Smooth muscle cell of trachea (primary cell): ENCODE measurements at places on chromosomes 5 and 9. TPM values are rescaled to one million over a fixed set of nuclear protein-coding genes. Genes with fewer than 3 reads are reported as not detected.

Gene NAA35
- total RNA-seq = 17.2 and 29.1 TPM in 2 replicates

Gene IFNA2
- total RNA-seq = not detected in 2 replicates

Gene ZDHHC12
- 44.8 and 51.5 TPM in 2 replicates for total RNA-seq

Gene GRIN1
- 0.15 and 0.33 TPM in 2 replicates for total RNA-seq

Gene LHX3
- total RNA-seq = under 0.01 TPM in 1 of 2 replicates, not detected in the other

Gene CD74
- total RNA-seq = 0.44 and 7.8 TPM in 2 replicates

Gene HMGCS1
- total RNA-seq = 31.6 and 152 TPM in 2 replicates

Gene HTR1A
- total RNA-seq = not detected in 2 replicates

Gene CLIC3
- 1.6 and 5.8 TPM in 2 replicates for total RNA-seq

Gene FIBCD1
- 12.2 and 17.5 TPM in 2 replicates for total RNA-seq

Gene MEF2C
- 10.4 and 14.1 TPM in 2 replicates for total RNA-seq

Gene PAXX
- 16.1 and 16.2 TPM in 2 replicates for total RNA-seq

Gene GDF9
- 0.15 and 0.17 TPM in 2 replicates for total RNA-seq

Gene MSMP
- 1.2 TPM in 1 of 2 replicates, not detected in the other for total RNA-seq

Gene SPAG8
- total RNA-seq = 0.99 and 1.5 TPM in 2 replicates

Gene MEGF10
- total RNA-seq = under 0.01 TPM in 1 of 2 replicates, not detected in the other

Gene ENG
- total RNA-seq = 36.8 and 37.1 TPM in 2 replicates

Gene MARCHF6
- total RNA-seq = 79.7 and 82.5 TPM in 2 replicates

Gene SPINK7
- not detected in 2 replicates for total RNA-seq

Gene FBP1
- total RNA-seq = not detected in 2 replicates

Gene SVEP1
- total RNA-seq = 30.8 and 150 TPM in 2 replicates
